ENCODE measurements at places on chromosomes 16 and 17. TPM values are rescaled to one million over a fixed set of nuclear protein-coding genes. Genes with fewer than 3 reads are reported as not detected.

GRCh38 chr16:28999577-28999976, 14.7 kb downstream of the LAT start:
- peaks cover 6% of the 10 kb centered on the region for H3K27me3 ChIP-seq
- no peak overlapping the region for H3K4me3 ChIP-seq
- H3K27ac ChIP-seq = no peak overlapping the region
- DNase-seq = no peak
- no peaks in the 10 kb centered on the region for H3K4me1 ChIP-seq

GRCh38 chr17:50973557-50974494, 107.7 kb upstream of the TOB1 start:
- H3K4me1 ChIP-seq = peaks cover 11% of the 10 kb centered on the region
- DNase-seq = no peak
- H3K36me3 ChIP-seq = peaks cover 3% of the 10 kb centered on the region
- no peak overlapping the region for H3K4me3 ChIP-seq
- H3K27ac ChIP-seq = no peak overlapping the region

- H3K4me1 ChIP-seq = peaks cover 4% of the 10 kb centered on the region
- no peak for DNase-seq
- H3K4me3 ChIP-seq = no peak overlapping the region
- no peaks in the 10 kb centered on the region for H3K36me3 ChIP-seq
Measured at GRCh38 chr16:50685462-50686063, 4.5 kb upstream of the SNX20 start.

DNA sequence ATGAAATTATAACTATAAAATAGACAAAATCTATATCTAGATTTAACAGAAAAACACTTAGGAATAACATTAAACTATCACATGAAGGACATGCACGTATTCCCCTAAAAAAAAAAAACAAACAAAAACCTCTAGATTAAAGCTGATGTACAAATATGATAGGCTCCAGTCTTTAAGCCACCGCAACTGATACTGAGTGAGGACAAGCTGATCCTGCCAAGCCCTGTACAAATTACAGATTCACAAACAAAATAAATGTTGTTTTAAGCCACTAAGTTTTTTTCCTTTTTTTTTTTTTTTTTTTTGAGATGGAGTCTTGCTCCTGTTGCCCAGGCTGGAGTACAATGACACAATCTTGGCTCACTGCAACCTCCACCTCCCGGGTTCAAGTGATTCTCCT, 35.3 kb downstream of the SMURF2 start:
- no peak overlapping the region for H3K27ac ChIP-seq
- no peak overlapping the region for H3K4me3 ChIP-seq
- H3K4me1 ChIP-seq = no peaks in the 10 kb centered on the region
- no peaks in the 10 kb centered on the region for H3K36me3 ChIP-seq
- DNase-seq = no peak
- H3K27me3 ChIP-seq = no peaks in the 10 kb centered on the region

DNA sequence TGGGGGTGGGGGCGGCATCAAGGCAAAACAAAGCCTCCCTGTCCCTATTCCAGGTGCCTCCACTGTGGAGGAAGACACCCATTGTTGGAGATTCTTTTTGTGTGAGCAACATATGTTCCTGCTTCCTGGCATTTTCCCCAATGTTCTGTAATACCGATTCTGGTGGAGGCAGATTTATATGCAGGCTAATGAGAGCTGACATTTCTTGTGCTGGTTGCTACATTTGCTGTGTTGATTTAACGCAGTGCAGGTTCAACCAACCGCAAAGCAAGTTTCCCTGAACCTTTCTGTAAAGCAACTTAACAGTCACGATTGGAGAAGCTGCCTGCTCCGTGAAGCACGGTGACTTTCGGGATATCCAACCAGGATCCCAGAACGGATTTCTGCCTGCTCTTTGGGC, 260.5 kb downstream of the CBLN1 start:
- no peak overlapping the region for H3K4me3 ChIP-seq
- H3K27ac ChIP-seq = no peak overlapping the region
- H3K27me3 ChIP-seq = peaks cover 6% of the 10 kb centered on the region
- no peaks in the 10 kb centered on the region for H3K36me3 ChIP-seq
- H3K4me1 ChIP-seq = peaks cover 21% of the 10 kb centered on the region

DNA sequence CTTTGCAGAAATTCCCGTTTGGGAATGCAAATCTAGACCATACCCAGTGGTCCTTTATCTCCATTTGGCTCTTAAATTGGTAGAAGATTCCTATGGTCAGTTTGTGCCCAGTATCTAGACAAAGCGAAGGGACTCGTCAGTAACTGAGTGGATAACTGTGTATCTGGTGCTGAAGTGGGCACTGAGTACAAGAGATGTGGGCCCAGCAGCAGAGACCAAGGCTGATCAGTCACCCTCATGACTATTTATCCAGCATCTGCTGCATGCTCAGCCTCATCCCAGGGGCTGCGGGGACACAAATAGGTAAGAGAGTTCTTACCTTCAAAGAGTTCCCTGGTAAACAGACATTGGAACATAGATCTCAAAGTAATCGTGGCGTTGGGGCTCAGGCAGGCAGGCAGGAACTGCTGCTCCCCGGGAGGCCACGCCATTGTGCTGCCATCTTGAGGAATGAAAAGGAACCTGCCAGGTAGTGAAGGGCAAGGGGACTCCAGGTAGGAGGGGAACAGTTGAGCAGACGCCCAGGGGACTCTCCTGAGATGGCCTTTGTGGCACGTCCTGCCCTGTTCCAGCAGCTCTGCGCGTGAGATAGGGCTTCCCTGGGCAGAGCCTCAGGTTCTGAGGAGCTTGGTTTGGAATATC, 10.3 kb downstream of the NT5M start:
- no peak overlapping the region for H3K27ac ChIP-seq
- no peaks in the 10 kb centered on the region for H3K4me1 ChIP-seq
- no peaks in the 10 kb centered on the region for H3K36me3 ChIP-seq
- peak; percentile 43 for DNase-seq

SULT1A1 gene
- total RNA-seq = 0.54 TPM

GRCh38 chr17:31558748-31559583, 167.5 kb downstream of the RAB11FIP4 start:
- peaks cover 1% of the 10 kb centered on the region for H3K4me1 ChIP-seq
- H3K27me3 ChIP-seq = peaks cover 13% of the 10 kb centered on the region
- no peak overlapping the region for H3K27ac ChIP-seq

ADAM11 gene
- 396 TPM for total RNA-seq

DNA sequence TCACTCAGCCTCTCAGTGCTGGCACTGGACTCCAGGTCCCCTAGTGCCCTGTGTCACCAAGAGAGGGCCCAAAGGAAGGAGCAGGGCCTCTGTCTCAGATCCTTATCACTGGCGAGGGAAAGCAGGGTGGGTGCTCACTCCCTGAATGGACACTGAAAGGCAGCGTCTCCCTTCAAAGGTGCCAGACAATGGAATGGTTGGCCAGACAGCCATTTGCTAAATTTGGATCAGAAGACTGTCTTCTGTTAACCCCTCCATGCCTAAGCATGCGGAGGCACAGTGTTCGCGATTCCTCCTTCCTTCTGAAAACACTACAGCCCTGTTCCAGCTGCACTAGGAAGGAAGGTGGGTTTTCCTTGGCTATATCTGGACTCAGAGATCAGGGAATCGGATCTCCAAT, 48.4 kb downstream of the SRCIN1 start:
- no peaks in the 10 kb centered on the region for H3K36me3 ChIP-seq
- H3K4me3 ChIP-seq = peak overlapping the region; percentile 63
- H3K4me1 ChIP-seq = peaks cover 8% of the 10 kb centered on the region
- H3K27me3 ChIP-seq = peaks cover 28% of the 10 kb centered on the region
- no peak overlapping the region for H3K27ac ChIP-seq

DNA sequence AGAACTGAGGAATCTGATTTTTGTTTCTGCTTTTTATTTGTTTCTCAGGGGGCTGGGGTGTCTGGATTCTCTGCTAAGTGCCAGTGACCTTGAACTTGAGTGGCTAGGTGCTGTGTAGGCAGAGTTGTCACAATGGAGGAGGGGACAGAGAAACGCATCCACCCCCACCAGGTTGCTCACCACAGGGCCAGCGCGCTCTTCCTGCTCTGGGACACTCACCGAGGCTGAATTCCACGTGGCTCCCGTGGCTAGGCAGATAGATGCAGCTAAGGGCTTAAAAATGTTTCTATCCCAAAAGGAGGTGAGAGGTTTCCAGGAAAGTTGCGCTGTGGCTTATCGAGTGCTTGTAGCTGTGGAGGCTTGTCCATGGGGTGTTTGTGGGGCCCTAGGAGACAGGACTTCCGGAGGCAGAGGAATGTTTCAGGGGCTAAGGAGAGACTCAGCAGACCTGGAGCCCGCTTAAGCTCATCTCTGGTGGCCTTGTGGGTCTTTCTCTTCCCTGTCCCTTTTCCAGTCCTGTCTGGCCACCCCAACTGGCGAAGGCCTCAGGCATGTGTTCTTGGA, 36.8 kb downstream of the ADCY7 start:
- H3K4me1 ChIP-seq = peaks cover 4% of the 10 kb centered on the region
- H3K27ac ChIP-seq = no peak overlapping the region
- no peak for DNase-seq
- no peak overlapping the region for H3K4me3 ChIP-seq

ARL5C gene
- total RNA-seq = not detected

DNA sequence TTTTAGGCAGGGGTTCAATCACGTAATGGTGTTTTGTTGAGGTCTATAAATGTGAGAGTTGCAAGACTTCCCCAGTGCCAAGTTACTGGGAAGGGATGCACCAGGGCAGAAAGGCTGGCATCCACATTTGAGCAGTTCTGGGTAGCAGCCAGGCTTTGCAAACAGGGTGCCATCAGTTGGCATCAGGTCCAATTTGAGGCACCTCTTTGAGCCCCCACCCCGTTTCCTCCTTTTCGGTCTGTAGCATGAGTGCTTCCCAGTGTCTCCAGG, 142.6 kb upstream of the CACNG5 start:
- no peak overlapping the region for H3K27ac ChIP-seq
- peaks cover 7% of the 10 kb centered on the region for H3K36me3 ChIP-seq
- no peak for DNase-seq

KRT16 gene
- not detected for total RNA-seq

- no peak overlapping the region for H3K27ac ChIP-seq
- peak overlapping the region; percentile 90 for H3K4me3 ChIP-seq
- H3K36me3 ChIP-seq = no peaks in the 10 kb centered on the region
- DNase-seq = peak; percentile 21
- no peaks in the 10 kb centered on the region for H3K4me1 ChIP-seq
Measured at GRCh38 chr16:68236137-68236825, 354 bp upstream of the ESRP2 start.

DNA sequence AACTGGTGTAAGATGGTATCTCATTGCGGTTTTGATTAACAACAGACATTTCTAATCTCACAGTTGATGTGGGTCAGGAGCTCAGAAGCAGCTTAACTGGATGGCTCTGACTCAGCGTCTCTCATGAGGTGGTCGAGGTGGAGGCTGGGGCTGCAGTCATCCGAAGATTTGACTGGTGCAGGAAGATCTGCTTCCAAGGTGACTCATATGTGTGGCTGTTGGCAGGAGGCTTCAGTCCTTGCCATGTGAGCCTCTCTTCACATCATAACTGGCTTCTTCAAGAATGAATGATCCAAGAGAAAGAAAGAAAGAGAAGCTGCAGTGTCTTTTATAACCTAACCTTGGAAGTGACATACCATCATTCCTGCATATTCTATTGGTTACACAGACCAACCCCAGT, 376.1 kb downstream of the SEC14L1 start:
- peaks cover 2% of the 10 kb centered on the region for H3K27me3 ChIP-seq
- no peak overlapping the region for H3K4me3 ChIP-seq
- no peak for DNase-seq
- H3K27ac ChIP-seq = no peak overlapping the region
